ENCODE measurements at places on chromosomes 12 and 14.
A peak's percentile ranks its signal among the peaks of the same experiment; 100 is the strongest.

- DNase-seq: peak; percentile 98
These were observed at the start of gene KRR1 for GRCh38 chr12:75511116-75512048. KRR1 (minus strand) TSS chr12:75511609; CDS start chr12:75511597, 12 bp downstream.

GRCh38 chr12:69828897-69829296 lies 3.9 kb downstream of the MYRFL start:
- DNase-seq: no peak

DNA sequence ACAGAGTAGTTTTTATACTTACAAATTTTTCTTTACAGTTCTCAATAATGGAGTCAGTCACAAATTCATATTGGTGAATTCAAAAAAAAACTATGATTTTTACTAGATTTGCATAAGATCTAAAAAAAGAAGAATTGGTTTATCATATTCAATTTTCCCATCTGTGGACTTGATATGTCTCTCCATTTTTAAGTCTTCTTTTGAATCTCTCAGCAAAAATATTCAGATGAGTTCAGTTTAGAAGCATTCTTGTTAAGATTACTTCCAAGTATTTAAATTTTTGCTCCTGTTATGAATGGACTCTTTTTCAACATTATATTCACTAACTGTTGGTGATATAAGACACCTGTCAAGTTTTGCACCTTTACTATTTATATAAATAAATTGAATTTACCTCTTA lies 360.6 kb upstream of the FLRT2 start:
- no peak for DNase-seq

DNA sequence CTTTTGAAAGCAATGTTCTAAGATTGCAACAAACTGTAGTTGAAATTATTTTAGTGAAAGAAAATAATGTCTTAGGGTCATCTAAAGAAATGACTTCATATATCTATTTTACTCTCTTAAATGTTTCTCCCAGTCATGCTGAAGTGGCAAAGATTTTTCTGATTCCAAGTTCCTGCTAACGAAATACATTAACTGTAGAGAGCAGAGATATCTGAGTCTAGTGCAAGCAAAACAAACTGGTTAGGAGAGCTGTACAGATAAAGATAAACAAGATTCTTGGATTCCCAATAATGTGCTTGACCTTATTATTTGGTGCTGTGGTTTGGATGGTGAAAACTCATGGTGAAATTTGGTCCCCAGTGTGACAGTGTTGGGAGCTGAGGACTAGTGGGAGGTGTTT lies 199.9 kb upstream of the PWP1 start:
- DNase-seq: no peak

DNA sequence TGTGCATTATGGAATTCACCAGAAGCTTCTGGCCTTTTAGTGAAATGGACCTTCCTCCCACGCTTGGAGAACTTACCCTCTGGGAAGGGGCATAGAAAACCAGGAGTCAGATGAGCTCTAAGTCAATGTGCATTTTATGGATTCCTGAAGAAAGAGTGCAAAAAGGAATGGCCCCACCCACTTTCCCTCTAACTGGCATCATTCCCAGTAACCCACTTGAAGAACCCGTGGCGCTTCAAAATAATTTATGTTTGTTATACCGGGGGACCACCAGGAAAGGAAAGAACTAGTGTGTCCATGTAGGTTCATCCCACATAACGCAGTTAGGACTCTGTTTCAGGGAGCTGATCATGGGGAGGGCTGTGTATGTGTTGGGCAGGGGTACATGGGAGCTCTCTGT lies 1153.4 kb downstream of the TMEM121 start:
- DNase-seq: no peak

DNA sequence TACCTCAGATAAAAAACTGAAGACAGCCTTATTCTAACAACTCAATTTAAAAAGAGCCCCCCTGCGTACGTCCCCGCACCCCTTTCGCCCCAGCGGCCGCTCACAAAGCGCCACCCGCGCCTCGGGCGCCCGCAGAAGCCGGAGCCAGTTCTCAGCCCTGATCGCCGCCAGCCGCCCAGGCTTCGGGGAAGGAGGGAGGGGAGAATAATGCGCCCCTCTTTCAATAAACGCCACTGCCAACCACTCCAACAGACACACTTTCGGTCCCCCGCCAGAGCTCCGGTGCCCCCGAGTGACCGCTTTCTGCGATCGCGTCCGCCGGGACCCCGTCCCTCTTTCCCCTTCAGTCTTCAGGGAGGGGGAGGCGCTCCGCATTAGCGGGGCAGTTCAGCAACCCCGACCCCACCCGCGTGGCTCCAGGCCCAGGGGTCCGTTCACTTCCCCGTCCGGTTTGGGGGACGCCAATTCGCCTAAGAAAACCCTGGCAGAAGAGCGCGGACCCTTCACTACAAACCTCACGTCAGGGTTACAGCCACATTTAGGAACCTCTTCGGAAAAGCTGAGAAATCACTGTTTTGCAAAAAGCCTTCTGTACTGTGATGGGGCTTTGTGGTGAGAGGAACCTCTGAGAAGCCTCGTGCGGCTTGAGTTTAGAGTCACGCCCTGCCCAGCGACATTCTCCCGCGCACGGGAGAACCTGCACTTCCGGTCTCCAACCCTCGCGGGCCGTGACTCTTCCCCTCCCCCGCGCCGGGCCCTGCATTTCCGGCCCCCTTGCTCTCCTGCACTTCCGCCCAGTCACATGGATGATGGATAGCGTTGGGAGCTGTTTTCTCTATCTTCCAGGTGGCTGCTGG lies 18.7 kb downstream of the FOXG1 start:
- peak; percentile 85 for DNase-seq

DNA sequence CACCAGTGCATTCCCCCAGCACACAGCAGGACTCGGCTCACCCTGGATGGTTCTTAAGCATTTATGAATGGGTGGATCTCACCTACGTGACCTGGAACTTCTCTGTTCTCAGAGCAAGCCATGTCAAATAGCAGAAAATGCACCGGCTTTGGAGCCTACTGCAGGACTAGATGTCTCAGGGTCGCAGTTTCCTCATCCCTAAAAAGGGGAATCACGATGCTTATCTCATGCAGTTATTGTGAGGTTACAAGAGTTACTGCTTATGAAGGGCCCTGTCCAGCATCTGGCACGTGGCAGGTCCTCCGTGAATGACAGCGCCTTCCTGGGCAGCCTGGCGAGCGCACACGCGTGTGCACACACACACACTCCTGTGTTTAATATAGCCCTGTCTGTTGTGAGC lies 128.5 kb downstream of the ETV6 start:
- DNase-seq: no peak

- no peak for DNase-seq
These were observed 99.2 kb downstream of the C12orf50 start for GRCh38 chr12:87930033-87930432.

- no peak for DNase-seq
These were observed 3.3 kb upstream of the EXOC3L4 start for GRCh38 chr14:103091041-103091882.

DNA sequence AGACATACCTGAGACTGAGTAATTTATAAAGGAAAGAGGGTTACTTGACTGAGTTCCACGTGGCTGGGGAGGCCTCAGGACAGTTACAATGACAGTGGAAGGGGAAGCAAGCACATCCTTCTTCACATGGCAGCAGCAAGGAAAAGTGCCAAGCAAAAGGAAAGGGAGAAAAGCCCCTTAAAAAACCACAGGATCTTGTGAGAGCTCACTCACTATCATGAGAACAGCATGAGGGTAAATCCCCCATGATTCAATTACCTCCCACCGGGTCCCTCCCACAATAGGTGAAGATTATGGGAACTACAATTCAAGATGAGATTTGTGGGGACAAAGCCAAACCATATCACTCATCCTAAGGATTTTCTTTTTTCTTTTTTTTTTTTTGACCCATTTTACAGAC lies 177.8 kb upstream of the EEA1 start:
- DNase-seq: no peak

- DNase-seq: no peak
These were observed 126.3 kb downstream of the RALGAPA1 start for GRCh38 chr14:35682802-35683201.

GRCh38 chr14:34063470-34064164 lies 112.7 kb upstream of the EGLN3 start:
- DNase-seq: no peak

GRCh38 chr12:101802486-101802885 lies 28.3 kb downstream of the GNPTAB start:
- DNase-seq: no peak

DNA sequence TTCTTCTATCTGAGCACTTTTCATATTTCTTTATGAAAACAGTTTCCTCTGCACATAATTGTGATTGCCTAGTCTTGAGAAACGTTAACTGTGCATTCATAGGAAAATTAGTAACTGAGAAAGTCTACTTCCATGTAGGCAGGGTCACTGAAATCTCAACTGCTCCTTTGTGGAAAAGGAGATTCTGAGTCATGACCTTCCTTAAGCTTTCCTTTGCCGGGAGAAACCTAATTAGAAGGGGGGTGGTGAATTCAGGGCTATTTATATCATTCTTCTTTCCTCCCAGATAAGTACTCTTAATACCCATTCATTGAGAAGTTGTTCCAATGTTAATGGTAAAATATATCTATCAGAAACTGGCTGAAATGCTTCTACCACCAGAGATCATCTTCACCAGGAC lies 751.0 kb upstream of the TMEM132C start:
- no peak for DNase-seq

GRCh38 chr12:25500651-25501050 lies 52.4 kb downstream of the LMNTD1 start:
- DNase-seq: no peak

GRCh38 chr12:103144278-103144677 lies 186.8 kb downstream of the ASCL1 start:
- no peak for DNase-seq

DNA sequence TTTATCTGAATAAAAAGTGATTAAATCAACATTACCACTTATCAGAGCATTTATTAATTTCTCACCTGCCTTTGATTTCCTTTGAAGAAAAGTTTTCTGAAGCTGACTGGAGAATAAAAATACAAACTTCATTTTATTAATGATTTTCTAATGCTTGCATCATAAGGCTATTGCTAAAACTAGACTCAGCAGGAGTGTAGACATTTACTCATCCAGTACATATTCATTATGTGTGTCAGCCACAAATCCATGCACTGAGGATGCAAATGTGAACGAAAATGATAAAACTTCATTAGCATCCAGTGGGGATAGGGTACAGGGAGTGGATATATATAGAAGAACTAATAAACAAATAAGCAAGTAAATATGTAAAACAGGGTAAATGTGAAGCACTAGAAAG lies 74.6 kb downstream of the SLCO1B3 start:
- no peak for DNase-seq

GRCh38 chr14:104973385-104974145 lies 4.6 kb downstream of the AHNAK2 start:
- DNase-seq: no peak

DNA sequence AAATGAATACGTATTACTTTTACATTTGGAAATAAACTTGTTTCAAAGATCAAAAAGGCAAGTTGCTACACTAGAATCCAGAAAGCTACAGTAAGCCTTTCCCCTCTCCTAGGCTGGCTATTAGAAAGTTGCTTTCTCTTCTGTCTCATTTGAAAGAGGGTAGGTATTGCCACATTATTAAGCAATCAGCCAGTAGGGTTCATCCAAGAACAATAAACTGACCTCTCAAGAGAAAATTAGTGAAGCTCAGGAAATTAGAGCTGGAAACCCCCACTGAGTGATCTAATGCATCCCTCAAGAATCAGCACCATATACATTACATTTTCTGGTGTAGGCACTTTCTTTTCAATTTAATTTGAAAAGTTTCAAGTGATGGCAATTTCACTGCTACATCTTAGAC lies 4.5 kb upstream of the TMEM233 start:
- DNase-seq: no peak
